Amniotic stem cell (primary cell): ENCODE measurements at places on chromosomes 6 and 20.

GRCh38 chr20:50980071-50980681, 21.6 kb downstream of the MOCS3 start:
- peak; percentile 99 for DNase-seq

DNA sequence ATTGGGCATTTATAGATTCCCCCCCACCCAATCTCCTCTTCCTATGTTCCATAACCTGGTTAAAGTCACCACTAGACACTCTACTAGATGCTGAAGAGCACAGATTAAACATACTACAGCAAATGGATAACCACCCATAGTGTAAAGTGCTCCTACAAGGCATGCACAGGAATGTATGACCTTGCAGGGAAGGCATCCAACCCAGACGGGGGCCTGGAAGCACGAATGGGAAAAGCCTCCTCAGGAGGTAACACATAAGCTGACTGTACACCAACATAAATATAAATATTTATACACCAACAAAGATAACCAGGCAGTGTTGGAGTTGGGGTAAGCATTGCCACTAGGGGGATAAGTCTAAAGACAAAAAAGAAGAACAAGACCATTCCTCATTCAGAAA, 691.7 kb downstream of the GRIK2 start:
- no peak for DNase-seq

GRCh38 chr6:80356545-80356944, 250.1 kb downstream of the BCKDHB start:
- DNase-seq, result no peak

DNA sequence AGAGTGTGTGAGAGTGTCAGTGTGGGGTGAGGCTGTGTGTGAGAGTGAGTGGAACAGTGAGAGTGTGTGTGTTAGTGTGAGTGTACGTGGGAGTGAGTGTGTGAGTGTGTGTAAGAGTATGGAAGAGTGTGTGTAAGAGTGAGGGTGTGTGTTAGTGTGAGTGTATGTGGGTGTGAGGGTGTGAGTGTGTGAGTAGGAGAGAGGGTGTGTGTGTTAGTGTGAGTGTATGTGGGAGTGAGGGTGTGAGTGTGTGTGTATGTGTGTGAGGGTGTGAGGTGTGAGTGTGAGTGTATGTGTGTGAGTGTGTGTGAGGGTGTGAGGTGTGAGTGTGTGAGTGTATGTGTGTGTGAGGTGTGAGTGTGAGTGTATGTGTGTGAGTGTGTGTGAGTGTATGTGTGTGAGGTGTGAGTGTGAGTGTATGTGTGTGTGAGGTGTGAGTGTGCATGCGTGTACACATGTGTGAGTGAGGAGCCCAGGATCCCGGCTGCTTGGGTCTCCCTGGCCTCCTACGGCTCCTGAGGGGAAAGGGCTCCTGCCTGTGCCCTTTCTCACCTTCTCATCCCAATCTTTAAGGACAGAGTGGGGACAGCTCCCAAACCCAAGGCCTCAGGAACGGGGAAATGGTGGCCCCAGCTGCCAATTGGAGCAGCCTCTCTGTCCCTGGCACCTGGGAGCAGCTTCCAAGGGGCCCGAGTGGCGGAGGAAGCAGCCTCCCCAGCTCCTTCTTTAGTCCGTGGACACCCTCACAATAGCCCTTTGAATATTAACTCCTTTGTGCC, 100.2 kb downstream of the PSMB1 start:
- DNase-seq, result no peak

- DNase-seq, result no peak
These were observed 6.9 kb upstream of the NSFL1C start for GRCh38 chr20:1473246-1474220.

DNA sequence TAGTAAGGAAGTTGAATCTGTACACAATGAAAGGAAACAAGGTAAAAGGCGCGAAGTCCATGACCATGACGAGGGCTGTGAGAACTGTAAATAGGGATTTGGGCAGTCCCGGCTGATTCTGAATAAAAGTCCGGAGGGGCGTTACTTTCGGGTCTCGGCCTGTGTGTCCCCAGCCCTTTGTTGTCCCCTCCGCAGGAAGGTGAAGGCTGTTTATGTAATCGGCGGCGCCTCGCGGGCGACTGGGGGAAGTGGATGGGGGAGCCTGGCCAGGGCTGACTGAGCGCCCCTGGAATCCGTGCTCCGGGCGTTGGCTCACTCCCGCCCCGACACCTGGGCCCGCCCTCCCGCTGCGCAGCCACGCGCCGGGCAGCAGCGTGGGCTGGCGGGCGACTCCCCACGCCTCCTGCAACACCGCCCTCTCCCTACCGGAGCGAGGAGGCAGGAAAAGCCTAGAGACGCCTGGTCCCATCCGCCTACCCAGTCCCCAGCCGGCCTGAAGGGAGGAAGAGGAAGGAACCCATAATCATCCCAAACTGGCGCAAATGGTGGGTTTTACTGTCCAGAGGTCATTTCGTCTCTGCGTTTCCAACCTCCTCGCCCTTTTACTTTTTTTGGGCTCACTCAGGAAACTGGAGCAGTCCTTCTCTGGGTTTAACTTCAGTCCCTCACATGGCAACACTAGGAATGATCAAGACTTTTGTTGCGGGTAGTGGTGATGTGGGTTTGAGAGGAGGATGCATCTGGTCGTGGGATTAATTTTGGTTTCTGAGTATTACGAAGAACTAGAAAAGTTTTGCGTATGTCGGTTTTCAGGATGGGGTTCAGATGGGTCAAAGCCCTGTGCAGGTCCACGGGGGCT, 12.1 kb downstream of the TRIM31 start:
- DNase-seq, result no peak

- DNase-seq, result no peak
These were observed 15.0 kb upstream of the PMEPA1 start for GRCh38 chr20:57724610-57725405.

GRCh38 chr20:17227669-17228623, 1.1 kb downstream of the PCSK2 start:
- DNase-seq, result no peak

GRCh38 chr6:83442752-83443151, 11.9 kb upstream of the ME1 start:
- no peak for DNase-seq

GRCh38 chr6:149714442-149714841, 3.5 kb downstream of the LATS1 start:
- no peak for DNase-seq

- DNase-seq, result no peak
These were observed 21.1 kb downstream of the FAM110A start for GRCh38 chr20:854601-855000.

- peak; percentile 68 for DNase-seq
These were observed 165.2 kb upstream of the AGPAT4 start for GRCh38 chr6:161439093-161439492.

DNA sequence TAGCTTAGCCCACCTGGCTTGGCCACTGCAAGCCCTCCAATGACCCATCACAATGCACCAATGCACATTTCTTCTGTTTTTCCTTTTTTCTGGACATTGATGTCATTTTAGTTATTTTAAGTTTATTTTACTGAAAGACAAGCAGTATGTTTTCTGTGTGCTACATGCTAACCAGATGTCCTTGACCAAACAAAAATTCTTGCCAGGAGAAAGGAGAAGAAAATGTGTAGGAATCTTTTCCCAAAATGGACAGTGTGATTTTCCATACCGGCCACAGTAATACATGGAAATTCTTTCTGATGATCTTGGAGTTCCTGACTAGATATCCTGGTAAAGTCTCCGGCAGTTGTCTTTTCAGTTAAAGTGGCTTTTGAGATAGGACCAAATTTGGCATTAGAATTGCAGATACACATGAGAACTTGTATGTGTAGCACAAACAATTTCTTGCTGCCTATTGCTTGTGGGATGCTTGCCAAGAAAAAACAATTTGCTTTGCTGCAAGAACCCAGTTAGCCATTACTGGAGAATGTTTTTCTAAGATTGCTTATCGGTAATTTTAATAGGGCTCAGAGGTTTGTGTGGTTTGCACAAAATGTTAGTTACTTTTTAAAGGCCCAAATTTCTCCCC, 696.5 kb upstream of the CITED2 start:
- DNase-seq, result peak; percentile 69

- DNase-seq, result no peak
These were observed 21.4 kb upstream of the NELFCD start for GRCh38 chr20:58959652-58960051.

GRCh38 chr20:37529968-37530600, 2.4 kb upstream of the BLCAP start:
- no peak for DNase-seq

- no peak for DNase-seq
These were observed 66.7 kb upstream of the SLC22A16 start for GRCh38 chr6:110543106-110543505.

DNA sequence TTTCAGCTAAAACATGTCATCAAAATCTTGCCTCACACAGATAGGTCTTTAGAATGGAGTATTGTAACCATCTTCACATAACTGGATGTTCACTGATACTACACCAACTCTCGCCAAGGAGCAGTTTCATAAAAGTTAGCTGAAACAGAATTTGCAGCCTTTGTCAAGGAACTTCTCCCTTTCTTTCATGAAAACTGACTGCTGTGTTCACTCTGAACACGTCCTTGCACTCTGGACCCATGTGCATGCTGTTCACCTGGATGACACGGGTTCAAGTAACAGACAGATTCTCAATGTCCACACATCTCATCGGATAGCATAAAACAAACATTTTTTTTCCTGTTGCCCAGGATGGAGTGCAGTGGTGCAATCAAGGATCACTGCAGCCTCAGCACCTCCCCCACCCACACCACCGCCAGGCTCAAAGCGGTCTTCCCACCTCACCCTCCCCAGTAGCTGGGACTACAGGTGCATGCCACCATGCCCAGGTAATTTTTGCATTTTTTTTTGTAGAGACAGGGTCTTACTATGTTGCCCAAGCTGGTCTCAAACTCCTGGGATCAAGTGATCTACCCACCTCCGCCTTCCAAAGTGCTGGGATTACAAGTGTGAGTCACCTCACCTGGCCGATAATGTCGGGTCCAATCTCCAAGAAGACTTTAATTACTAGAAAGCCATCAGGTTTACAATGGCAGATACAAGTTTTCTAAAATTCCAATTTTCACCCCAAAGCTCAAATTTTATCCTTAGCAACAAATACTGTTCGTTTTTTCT, 9.4 kb downstream of the DIDO1 start:
- no peak for DNase-seq

DNA sequence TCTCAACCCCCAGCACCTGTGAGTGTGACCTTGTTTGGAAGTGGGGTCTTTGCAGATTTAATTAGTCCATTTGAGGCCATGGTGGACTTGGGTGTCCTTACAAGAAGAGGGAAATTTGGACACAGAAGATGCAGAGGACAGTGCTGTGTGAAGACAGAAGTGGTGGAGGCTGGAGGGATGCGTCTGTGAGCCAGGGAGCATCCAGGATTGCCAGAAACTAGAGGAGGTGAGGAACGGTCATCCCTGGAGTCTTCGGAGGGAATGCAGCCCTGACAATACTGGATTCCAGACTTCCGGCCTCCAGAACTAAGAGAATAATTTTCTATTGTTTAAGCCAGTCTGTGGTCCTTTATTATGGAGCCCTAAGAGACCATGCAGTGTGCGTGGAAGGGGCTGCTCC, 22.9 kb upstream of the NPBWR2 start:
- no peak for DNase-seq

DNA sequence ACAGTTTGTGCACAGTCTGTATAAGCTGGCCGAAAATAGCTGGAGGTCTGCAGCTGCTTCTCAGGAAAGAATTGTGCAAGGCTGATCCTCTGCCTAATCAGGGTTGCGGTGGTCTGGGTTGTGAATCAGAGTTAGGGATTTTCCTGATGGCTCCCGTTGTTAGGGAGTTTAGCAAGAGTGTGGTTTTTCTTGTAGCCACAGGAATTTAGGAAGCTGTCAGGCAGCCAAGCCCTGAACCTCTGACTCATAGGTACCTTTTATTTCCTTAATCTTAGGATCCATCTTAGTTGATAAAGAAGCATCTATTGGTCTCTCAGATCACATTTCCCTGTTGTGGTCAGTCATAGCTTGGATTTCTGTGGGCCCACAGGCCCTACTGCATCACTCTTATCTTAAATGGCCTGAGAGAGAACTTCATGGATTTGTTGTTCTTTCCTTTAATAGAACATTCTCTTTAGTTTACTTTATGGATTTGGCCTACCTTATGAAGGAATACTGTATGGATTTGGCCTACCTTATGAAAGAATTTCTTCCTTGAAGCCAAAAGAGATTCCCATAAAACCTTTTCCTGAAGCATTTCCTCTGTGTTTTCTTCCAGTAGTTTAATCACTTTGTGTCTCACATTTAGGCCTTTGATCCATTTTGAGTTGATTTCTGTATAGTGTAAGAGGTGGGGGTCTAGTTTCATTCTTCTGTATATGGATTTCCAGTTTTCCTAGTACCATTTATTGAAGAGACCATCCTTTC, 10.3 kb downstream of the KIF25 start:
- peak; percentile 61 for DNase-seq

DNA sequence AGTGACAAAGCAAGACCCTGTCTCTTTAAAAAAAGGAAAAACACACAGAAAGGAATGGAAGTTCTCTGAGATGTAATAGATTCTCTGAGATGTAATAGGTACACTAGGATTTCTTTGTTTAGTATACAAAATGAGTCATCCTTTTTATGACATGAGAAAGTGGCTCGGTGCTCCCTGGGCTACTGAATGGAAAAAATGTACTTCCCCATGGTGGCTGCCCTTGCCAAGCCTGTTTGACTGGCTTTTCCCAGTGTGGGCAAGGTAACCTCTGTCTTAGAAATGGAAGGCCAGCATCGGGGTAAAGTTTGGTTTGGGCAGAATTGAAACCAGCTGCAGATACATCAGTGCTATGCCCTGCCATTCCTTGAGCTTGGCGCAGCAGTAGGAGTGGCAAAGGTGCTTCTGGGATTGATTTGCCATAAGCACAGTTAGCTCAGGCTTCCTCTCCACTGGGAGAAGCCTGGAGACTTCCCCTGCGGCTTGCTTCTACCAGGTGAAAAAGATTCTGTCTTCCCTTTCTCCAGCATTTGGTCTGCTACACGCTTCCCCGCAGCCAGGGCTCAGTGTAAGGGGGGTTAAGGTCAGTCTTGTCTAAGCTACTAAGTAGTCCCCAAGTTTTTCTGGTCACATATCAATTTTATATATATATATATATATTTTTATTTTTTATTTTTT, 24.5 kb downstream of the ARFGEF2 start:
- DNase-seq, result no peak

GRCh38 chr6:28478518-28478917, 35.2 kb upstream of the ZSCAN23 start:
- no peak for DNase-seq

GRCh38 chr20:24118034-24118433, 129.5 kb upstream of the GGTLC1 start:
- DNase-seq, result no peak

DNA sequence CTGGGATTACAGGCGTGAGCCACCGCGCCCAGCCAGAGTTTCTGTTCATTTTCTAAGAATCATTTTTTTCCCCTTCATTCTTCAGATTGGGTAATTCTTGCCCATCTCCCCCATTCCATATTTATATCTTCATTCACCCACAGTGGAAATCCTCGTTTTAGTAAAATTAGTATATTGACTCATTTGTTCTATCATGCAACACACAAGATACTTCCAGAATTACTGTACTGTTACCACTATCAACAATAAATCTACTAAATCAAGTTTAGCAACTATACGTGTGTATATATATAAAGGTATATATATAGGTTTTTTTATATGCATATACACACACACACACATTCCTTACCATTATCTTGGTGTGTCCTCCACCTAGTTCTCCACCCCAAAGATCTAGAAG, 41.2 kb upstream of the KCNG1 start:
- DNase-seq, result no peak
